ENCODE measurements at places on chromosomes 5 and 9.

DNA sequence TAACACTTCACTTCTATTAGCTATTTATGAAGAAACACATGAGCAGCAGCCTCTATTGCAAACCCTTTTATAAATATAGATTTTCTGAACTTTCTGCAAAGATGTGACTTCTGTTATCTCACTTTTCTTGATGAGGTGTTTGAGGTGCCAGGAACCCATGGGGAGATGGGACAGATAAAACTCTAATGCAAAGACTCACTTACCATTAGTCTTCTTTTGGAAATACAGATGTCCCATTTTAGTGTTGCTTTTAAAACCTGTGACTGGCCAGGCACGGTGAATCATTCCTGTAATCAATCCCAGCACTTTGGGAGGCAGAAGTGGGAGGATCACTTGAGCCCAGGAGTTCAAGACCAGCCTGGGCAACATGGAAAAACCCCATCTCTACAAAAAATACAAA lies 171.3 kb upstream of the GAS1 start:
- no peak for DNase-seq

- DNase-seq = no peak
These were observed 256.8 kb downstream of the GABRG2 start for GRCh38 chr5:162324328-162324727.

DNA sequence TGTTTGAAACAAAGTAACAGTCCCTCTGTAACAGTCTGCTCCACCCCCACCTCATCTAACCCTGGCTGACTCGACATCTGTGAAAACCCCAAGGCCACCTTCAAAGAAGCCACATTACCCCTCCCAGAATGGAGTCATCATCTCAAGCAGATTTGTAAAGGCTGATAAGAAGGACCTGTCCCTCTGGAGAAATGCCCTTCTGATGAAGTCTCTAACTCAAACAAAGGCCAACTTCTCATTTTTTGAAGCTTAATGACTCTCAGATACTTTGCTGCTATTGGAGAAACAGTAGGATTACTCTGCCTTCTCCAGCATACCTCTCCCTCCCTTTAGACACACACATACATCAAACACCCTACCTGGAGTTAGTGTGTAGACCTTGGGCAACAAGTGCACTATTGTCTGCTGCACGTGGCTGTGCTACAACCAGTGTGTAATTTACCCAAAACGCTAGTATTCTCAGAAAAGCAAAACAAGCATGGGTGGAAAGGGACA lies 5.3 kb upstream of the SUSD1 start:
- no peak for DNase-seq

- no peak for DNase-seq
These were observed 84.3 kb upstream of the PPP2R2B start for GRCh38 chr5:146962801-146963355.

- DNase-seq = no peak
These were observed 268.3 kb upstream of the WWC1 start for GRCh38 chr5:168023191-168023590.

- DNase-seq = no peak
These were observed 44.4 kb upstream of the SNX2 start for GRCh38 chr5:122730456-122730855.

DNA sequence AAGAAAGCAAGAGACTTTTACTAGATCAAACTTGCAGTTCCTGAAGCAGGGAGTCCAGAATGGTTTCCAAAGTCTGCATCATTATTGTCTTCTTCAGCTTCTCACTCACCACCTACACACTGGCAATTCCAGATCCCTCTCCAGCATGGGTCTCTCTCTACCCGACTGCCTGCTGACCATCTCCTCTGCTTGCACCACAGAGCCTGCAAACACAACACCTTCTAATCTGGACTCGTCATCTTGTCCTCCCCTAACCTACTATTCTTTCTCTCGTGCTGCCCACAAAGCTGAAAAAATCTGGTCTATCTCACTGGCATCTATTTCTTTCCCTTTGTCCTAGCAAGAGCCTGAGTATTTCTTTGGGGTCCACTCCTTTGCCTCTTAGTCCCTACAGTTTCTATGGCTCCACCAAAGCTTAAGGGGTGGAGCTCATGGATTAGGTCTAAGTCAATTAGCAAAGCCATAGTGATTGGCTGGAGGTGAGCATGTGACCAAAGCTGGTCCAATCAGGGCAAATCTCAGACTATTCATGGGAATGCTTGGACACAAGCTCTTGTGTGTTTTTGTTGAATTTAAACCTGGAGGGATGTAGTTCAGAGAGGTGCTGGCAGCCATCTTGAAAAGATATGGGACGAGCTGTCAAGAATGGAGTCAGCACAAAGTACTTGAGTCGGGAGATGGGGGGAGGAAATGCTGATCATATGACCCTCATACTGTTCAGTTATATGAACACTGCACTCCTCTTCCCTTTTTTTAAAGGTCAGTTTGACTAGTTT lies 63.5 kb downstream of the GALNT12 start:
- DNase-seq = no peak

- no peak for DNase-seq
These were observed 703 bp downstream of the ISCA1 start for GRCh38 chr9:86281593-86282076.

DNA sequence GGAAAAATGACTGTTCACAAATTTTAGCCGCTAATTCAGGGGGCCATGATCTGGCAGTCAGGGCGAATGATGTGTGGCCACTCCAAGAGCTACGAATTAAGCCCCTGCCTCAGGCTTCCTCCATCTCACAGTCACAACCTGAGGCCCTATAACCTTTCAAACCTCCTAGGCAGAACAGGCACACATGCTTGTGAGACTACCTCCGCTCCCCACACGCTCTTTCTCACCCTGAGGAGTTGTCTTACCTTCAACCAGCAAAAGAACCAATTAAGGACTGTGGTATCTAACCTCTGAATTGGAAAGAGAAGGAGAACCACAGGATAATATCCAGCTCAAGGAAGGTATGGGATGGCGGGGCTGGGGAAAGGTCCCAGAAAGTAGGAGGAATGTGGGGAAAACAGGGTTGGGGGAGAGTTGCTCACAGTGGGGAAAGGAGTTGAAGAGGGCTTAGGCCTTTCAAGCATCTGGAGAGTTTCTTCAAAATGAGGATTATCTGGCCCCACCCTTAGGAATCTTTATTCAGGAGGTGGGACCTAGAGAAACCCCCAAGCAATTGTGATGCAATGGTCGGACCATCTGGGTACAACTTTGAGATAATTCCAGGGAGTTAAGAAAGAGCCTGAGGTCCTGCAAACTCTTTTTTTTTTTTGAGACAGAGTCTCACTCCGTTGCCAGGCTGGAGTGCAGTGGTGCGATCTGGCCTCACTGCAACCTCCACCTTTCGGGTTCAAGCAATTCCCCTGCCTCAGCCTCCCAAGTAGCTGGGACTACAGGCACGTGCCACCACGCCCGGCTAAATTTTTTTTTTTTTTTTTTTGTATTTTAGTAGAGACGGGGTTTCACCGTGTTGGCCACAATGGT lies 5.5 kb downstream of the PCDH1 start:
- no peak for DNase-seq

DNA sequence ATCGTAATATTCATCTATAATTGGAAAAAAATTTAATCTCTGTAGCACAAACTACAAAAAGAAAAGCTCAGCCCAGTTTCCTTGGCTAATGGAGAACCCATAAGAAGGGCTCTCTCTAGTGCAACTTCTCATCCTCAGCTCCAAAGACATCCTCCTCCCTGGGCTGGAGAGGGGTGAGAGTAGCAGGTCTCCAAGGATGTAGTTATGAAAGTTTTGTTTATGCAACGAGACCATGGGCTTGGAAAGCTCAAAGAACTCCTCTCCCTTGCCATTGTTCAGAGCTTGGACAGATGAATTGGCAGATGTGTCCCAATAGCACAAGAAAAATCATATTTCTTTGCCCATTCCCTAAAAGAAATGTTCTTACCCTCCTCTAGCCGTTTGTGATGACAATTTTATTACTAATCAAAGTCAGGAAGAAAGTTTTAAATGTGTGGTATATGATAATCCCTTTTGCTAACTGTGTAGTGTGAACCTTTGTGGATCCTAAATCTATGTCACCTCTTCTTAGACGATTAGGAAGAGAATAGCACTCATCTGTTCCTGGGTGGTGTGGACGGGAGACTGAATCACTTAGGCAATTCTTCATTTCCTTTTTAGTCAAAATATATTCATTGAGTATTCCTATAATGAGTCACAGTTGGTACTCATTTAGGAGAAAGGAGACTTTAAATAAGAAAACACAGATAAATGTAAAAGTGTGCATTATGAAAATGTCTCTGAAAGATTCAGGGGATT lies 52.2 kb downstream of the GARNL3 start:
- no peak for DNase-seq

DNA sequence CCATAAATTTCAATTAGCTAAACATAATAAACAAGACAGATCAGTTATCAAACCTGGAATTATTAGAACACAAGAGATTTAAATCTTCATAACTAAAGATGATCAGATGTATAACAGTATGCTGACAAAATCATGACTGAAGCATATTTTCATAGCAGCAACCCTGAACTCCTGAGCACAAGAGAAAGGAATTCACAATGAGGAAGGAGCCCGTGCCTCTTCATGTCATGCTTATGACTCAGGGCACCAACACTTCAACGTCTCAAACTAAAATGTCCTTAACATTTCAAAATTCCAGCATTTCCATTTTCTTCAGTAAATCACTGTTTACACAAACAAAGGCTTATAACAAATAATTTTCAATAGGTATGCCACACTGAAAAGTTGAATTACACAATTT lies 6.7 kb downstream of the AP3B1 start:
- no peak for DNase-seq

DNA sequence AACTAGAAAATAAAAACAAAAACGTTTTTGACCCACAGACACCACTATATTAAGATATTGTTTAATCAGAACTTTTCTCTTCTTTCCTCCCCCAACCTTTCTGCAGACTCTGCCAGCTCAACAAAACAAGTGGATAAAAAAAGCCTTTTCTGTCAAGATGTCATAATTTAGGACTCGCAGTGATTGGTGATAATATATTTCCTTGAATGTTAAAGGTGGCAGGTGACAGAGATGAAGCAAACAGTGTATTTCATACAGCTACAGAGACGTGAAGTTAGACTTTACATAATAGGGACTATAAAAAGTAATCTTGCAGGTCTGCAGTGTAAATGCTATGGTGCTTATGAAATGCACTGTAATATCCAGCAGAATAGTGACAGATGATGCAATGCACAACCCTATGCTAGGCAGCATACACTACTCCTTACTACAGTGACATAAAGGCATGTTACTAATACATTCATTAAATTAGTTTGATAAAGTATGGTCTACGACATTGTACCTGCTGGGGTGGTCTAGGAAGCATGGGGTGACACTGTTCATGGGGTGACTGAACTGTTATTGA lies 326.7 kb upstream of the GRAMD2B start:
- DNase-seq = no peak

DNA sequence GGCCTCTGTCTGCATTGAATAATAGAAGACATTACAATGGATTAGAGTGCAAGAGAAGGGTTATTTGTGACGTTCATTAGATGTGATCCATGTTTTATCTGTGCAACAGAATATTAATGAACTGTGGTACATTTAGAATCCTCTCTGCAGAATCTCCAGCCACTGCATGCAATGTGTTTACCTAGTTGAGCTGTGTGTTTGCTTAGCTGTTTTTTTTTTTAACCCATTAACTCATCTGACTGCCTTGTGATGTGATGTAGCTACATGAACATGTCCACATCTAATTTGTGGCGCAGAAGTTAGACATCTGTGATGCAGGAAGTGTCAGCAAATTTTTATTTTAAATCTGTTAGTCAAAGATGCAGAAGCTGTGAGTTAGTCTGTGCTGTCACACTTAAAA lies 236.9 kb downstream of the CD180 start:
- no peak for DNase-seq

GRCh38 chr5:27773166-27773565 lies 734.8 kb upstream of the CDH9 start:
- DNase-seq = no peak

DNA sequence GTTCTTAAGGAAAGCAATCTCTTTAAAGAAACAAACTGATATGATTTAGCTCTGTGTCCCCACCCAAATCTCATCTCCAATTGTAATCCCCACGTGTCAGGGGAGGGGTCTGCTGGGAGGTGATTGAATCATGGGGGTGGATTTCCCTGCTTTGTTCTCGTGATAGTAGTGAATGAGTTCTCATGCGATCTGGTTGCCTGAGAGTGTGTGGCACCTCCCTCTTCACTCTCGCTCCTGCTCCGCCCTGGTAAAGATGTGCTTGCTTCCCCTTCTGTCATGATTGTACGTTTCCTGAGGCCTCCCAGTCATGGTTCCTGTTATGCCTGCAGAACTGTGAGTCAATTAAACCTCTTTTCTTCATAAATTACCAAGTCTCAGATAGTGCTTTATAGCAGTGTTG lies 412.7 kb upstream of the SMC2 start:
- DNase-seq = no peak
